ENCODE measurements at places on chromosomes 6 and 20. TPM values are rescaled to one million over a fixed set of nuclear protein-coding genes. Genes with fewer than 3 reads are reported as not detected.

- no peak for DNase-seq
These were observed 197.5 kb downstream of the BCKDHB start for GRCh38 chr6:80304014-80304413.

- DNase-seq: no peak
These were observed 183.2 kb downstream of the HIVEP2 start for GRCh38 chr6:142761756-142762155.

DNA sequence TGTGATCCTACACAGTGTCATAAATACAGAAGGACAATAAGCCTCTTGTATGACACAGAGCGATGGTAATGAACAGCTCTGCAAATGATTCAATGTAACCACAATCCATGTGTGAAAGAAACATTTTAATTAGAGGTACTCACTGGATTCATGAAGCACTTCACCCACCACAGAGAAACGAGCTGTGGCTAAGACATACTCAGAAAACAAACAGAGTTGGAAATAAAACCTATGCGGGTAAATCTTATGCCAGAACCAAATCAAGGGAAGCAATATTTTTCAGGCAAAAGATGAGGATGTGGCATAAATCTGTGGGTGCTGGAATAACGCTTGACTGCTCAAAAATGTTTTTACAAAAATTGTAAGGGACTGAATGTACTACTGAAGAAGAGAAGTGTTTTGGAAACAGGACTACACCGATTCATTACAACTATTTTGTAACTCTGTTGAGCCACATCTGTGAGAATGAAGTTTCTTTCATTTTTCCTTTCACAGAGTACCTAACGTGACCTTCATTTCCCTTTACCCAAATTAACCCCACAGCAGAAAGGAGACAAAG is 112.1 kb downstream of the WDR27 start:
- peak; percentile 12 for DNase-seq

SIRPD gene
- total RNA-seq: not detected

DNA sequence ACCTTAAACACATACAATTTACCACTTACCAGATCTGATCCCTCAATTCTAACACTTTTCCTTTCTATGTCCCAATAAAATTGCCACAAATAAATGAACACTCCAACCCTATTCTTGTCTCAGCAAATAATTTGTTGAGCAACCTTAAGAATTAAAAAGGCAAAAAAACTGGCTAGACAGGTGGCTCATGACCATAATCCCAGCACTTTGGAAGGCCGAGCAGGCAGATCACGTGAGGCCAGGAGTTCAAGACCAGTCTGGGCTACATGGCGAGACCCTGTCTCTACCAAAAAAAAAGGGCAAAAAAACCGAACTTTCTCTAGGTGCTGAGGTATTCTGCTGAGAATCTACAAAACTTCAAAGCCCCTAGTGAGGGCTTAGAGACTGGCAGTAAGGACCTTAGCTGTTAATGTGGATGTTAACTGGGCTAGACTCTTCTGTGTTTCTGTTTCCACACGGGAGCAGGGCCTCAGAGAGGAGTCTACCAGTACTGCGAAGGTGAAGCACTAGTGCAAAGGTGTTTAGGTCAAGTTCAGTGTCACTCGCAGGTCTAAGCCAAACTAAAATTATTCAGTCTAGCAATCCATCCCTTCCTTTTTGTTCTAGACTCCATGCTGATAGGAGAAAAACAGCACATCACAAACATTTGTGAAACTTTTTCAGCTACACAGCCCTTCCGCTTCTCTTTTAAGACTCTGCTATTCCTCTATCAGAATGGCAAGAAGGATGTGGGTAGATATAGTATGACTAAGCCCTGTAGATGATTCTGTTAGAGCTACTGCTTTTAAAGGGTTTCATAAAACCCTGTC is 2.6 kb downstream of the FASTKD5 start:
- DNase-seq: no peak

COX4I2 gene
- not detected for total RNA-seq

GRM1 gene
- total RNA-seq: not detected

- DNase-seq: no peak
These were observed 47.4 kb upstream of the FOXC1 start for GRCh38 chr6:1562171-1562955.

DNA sequence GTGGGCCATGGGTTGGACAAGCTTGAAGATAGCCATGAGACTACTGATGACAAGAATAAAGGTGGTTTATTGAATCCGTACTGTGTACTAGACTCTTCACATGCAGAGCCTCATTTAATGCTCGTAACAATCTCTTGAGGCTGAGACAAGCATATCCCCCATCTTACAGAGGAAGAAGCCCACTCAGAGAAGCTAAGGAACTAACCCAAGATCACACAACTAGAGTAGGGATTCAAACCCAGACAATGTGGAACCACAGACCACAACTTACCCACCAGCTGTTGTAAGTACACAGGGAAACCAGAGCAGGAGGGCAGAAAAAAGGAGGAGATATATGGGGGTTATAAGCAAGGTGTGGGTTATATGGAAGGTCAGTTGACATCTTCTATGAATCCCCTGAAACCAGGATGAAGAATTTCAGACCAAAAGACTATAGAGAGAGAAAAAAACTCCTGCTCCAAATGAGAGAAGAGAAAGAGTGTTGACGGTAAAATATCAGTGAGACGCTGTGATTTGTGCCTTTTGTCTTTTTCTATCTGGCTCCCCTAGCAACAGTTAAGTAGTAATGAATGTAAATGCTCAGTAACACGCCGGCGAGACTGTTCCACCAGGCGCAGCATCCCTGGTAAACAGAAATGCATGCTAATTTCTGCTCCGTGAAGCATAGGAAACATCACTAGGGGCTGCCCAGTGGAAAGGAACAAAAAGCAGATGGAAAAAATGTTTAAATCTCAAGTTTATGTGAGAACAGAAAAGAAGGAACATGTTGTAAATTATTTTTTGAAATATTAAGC is 80.1 kb upstream of the SLC22A16 start:
- DNase-seq: no peak

DNA sequence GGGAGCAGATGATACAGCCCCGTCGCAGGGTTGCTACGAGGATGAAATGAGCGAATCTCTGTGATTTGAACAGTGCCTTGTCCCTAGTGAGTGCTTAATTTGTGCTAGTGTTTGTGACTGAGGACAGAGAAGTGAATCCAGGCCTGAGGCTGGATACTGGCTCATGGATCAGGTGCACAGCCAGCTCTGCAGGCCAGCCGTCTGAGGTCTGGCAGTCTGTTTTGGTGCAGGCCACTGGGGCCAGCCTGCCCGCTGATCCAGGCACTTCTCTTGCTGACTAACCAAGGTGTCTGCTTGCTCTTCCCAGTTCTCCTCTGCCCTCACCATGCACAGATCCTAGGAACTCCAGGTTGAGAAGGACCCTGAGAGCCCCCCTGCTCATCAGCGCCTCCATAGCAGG is 181.0 kb downstream of the LRFN2 start:
- DNase-seq: no peak

DNA sequence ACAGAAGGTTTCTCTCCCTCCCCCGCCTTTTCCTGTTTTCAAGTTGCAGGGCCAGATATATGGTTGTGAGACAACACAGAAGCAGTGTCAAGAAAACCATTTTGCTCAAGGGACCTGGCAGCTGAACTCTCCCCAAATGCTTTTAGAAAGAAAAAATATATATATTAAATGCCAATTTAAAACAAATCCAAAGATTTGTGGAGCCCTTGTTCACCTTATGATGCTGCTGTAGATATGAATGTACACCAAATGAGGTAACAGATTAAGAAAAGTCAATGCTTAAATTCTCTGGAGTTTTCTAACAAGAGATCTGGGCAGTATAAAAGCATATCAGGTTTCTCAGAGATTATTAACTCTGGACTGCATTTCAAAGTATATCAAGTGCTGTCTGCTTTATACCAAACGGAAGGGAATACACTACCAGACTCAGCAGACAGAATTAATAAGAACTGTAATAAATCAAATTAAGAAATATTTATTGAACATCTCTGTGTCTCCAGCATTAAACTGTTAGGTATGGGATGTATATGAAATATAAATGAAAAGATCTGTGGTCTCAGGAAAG is 357.5 kb downstream of the HDGFL1 start:
- no peak for DNase-seq

DNA sequence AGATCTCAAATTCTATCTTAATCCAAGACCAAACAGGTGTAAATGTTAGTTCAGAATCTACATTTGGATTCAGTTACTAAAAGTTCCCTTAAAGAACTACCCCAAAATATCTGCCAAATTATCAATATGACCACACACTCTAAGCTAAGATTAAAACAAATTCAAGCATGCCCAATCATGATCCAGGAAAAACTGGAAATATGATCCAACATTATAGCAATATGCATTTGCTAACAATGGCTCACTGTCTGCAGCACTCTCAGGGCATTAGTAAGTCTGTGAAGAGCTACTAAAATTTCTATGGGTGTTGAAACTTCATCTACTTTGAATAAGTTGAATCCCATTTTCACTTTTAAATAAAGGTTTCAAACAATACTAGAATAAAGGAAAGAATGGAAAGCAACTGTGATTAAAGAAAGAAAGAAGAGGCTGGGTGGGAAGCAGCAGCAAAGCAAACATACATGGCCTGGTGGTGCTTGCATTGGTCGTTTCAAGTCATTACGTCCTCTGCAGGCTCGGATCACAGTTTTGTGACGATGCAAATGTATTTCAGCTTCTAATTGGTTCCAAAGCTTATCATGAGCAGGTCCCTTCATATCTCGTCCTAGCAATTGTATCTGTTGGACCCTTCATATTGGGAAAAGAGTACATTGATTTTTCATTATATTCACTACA is 29.2 kb downstream of the GOPC start:
- no peak for DNase-seq

- no peak for DNase-seq
These were observed 162.0 kb downstream of the GRM4 start for GRCh38 chr6:33983721-33984465.

SMPDL3A gene
- 1.8 TPM for total RNA-seq

GRCh38 chr20:40806929-40807820 is 118.1 kb upstream of the MAFB start:
- DNase-seq: no peak

DNA sequence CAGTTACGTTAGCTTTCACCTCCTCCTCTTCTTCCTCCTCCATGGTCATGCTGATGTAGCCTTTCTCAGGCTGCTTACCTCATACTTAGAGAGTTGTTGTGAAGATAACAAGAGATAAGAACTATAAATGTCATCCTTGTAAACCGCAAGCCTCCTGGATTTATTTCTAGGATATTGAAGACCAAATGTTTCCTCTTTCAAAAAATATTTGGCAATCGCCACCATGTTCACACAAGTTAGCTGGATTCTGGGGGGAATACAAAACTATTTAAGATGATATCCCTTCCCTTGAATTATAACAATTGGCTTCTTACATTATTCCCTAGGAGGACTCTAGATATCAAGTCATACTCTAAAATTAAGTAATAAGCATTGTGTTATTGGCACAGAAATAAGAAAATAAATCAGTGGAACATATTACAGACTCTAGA is 99.8 kb upstream of the PLEKHG1 start:
- no peak for DNase-seq

- no peak for DNase-seq
These were observed 19.4 kb downstream of the DSTN start for GRCh38 chr20:17589161-17589834.

GRCh38 chr6:1815827-1816452 is 206.2 kb downstream of the FOXC1 start:
- no peak for DNase-seq

DNA sequence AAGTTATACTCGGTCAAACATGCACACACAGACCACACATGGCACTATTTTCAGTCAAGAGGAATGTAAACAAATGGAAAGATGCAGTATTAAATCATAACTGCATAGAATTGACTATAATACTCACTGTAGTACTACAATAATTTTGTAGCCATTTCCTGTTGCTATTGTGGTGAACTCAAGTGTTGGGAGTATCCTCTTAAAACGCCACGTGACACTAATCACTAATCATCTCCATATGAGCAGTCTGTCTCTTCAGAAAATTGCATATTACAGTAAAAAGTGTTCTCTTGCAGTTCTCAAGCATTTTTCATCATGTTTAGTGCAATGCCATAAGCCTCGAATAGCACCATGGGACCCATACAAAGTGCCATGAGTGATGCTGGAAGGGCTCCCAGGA is 258.7 kb upstream of the ID4 start:
- no peak for DNase-seq

- no peak for DNase-seq
These were observed 12.9 kb upstream of the SNRPB start for GRCh38 chr20:2483504-2483903.

PMEPA1 gene
- total RNA-seq: 89.8 TPM

GRCh38 chr6:61949971-61950370 is 336.1 kb downstream of the KHDRBS2 start:
- DNase-seq: no peak

TUBB1 gene
- total RNA-seq: not detected

THBS2 gene
- total RNA-seq: 0.05 TPM

GRCh38 chr20:41139227-41140093 is 2.1 kb downstream of the PLCG1 start:
- DNase-seq: no peak

DNA sequence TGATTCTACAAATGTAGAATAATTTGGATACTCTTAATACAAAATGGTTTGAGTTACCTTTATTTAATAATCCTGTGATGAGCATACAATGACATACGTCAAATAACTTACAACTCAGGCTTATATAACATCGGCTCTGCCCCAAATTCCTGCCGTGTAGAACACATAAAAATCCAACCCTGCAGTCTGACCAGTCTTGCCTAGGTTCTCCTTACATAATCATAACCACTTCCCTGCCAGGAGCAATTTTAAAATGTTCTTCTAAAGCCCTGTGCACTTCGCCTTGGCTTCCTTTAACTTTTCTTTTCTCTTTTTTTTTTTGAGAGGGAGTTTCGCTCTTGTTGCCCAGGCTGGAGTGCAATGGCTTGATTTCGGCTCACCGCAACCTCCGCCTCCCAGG is 16.2 kb upstream of the IER3 start:
- no peak for DNase-seq

DNA sequence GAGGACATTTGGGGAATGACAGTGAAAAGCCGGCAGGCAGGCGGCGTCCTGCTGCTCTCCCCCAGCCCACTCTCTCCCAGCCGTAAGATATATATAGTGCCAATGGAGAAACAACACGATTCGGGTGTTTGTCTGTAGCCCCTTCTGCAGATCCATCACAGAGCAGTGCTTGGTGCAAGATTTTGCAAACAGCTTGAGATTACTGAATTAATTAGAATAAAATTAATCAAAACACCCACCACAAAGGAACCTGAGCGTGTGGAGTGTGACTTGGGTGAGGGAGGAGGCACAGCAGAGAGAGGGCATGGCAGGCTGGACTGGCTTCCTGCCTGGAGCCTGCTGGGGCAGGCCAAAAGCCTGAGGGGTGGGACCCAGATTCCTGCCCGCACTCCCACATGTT is 28.8 kb upstream of the CCDC167 start:
- DNase-seq: no peak

DNA sequence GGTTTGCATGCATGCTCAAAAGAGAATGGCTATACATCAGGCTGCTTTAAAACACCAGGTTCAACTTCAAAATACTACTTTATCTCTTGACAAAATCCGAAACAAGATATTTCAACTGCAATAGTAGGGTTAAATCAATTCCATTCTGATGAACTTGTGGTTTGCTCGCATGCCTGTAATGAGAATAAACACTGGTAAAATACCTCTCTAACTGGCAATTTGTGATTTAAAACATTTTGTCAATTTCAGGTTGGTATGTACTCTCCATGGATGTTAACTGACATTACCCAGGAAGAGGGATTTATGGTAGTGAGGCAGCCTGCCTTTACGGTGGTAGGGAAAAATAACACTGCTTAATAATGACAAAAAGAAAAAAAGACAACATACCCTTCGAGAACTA is 74.4 kb downstream of the MBOAT1 start:
- no peak for DNase-seq
